ENCODE measurements at places on chromosomes 3 and 15.

DNA sequence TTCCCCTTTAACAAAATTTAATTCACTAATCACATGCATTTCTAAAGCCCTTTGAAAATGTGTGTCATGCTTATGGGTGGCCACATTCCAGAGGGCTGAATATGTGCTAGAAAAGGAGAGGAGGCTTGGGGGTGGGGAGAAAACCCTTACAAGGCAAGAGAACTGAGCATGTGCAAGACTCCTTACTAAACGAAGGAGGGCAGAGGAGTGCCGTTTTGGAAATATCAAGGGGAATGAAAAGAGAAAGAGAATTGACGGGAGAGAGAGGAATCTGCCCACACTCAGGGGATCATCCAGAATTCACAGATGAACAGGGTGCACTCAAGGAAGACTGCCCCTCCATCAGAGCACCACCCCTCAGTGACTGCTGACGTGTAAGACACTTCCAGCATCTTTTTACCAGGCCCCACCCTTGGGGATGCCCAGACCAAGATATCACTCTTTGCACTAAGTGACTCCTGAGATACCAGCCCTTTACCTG is 37.9 kb upstream of the TSC22D2 start:
- peak; percentile 95 for DNase-seq

DNA sequence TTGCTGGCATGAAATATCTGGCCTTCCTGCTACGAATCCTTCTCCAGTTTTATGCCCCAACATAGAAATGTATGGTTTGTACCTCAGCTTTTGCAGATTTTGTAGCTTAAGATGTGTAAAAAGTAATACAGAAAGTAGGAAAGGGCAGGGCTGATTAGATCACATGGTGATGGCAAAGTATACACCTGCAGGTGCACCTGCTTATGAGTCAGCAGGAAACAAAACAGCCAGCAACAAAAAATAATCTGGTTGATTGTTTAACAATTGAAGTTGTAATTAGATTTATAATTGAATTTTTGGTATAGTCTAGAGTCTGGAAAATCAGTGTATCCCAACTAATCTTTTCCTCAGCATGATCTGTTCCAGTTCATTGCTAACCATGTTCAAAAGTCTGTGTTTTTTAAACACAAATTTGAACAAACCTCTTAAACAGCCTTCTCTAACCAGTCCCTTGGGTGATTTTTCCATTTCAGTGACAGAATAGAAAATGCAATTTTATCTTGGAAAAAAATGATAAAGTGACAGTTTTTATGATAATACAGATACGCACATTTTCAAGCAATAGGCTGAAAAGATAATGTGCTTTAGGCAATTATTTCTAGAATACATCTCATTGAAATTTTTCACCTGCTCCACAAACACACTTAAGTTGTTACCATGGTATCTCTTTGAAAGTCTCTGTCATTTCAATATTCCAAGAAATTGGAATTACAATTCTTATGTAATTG is 477.4 kb downstream of the NAALADL2 start:
- DNase-seq = no peak

- no peak for DNase-seq
Observed at GRCh38 chr15:40696228-40696627, 1.3 kb downstream of the RAD51 start.

GRCh38 chr15:25624504-25625177 is 185.8 kb upstream of the UBE3A start:
- no peak for DNase-seq

DNA sequence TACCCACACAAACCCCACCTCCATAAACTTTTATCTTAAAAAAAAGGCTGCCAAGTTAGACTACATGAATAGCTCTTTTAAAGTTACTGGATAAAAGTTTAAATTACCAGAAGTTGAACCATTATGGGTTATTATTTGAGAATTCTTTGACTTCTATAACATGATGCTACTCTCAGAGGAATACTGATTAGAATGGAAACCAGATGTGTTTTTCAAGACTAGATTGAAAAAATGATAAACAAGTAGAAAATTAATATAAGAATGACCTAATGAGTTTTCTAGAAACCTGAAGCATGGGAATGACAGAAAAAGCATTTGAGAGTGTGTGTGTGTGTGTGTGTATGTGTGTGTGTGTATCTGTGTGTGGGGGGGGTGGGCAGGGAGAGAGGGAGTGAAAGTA is 12.4 kb upstream of the FGF7 start:
- no peak for DNase-seq

Measured in SJSA1 (cell line).